ENCODE measurements at places on chromosomes 11 and 22.

DNA sequence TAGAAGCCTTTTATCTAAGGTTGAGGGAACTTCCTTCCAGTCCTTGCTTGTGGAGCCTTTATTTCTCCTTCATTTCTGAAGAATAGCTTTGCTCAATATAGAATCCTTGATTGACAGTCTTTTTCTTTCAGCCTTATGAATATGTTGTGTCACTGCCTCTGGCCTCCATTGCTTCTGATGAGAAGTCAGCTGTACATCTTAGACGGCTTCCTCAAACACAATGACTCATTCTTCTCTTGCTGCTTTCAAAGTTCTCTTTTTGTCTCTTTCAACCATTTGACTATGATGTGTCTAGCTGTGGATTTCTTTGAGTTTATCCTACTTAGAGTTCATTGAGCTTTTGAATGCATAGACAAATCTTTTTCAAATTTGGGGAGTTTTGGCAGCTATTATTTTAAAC, 893.2 kb downstream of the BRD1 start:
- DNase-seq, result no peak

- no peak for DNase-seq
Measured at GRCh38 chr11:71940561-71941219, 11.8 kb downstream of the RNF121 start.

GRCh38 chr22:46417769-46418168, 82.3 kb downstream of the TRMU start:
- no peak for DNase-seq

- DNase-seq, result peak; percentile 70
Measured at GRCh38 chr11:15742626-15743519, 613.5 kb downstream of the SOX6 start.

GRCh38 chr11:76787911-76788596, 4.9 kb downstream of the TSKU start:
- DNase-seq, result no peak
